Placental pericyte (primary cell): ENCODE measurements at places on chromosomes 11 and 22. TPM values are rescaled to one million over a fixed set of nuclear protein-coding genes. Genes with fewer than 3 reads are reported as not detected.

GNG3 gene
- not detected in 2 replicates for total RNA-seq

PATE4 gene
- total RNA-seq = not detected in 2 replicates

SPI1 gene
- 0.29 TPM in 1 of 2 replicates, not detected in the other for total RNA-seq

PHRF1 gene
- 33.5 and 39.8 TPM in 2 replicates for total RNA-seq

SMPD1 gene
- total RNA-seq = 34.9 and 44.4 TPM in 2 replicates

TPBGL gene
- 0.14 TPM in 1 of 2 replicates, not detected in the other for total RNA-seq

POU2AF3 gene
- 0.14 TPM in 1 of 2 replicates, not detected in the other for total RNA-seq

PRR33 gene
- not detected in 2 replicates for total RNA-seq

ANKK1 gene
- total RNA-seq = 0.14 and 0.44 TPM in 2 replicates

TRAF6 gene
- 7.7 and 12.7 TPM in 2 replicates for total RNA-seq

GALNT18 gene
- 0.88 and 1.4 TPM in 2 replicates for total RNA-seq

TREH gene
- total RNA-seq = not detected in 2 replicates

SRRD gene
- total RNA-seq = 13.1 and 15.0 TPM in 2 replicates

TSGA10IP gene
- total RNA-seq = not detected in 2 replicates

KRTAP5-8 gene
- total RNA-seq = not detected in 2 replicates

WNT11 gene
- 0.14 and 0.22 TPM in 2 replicates for total RNA-seq

CNTN5 gene
- under 0.01 and 0.44 TPM in 2 replicates for total RNA-seq

SERPINH1 gene
- 1,267 and 2,282 TPM in 2 replicates for total RNA-seq

MYEOV gene
- total RNA-seq = 0.66 and 46.8 TPM in 2 replicates

BTG4 gene
- total RNA-seq = not detected in 2 replicates
